Activated T-cell treated with anti-CD3 and anti-CD28 coated beads, Interleukin-2, amount 50 U/mL, for 4 hours (primary cell): ENCODE measurements at places on chromosomes 1 and 21.

GRCh38 chr1:241736387-241736786 lies 84.3 kb downstream of the WDR64 start:
- no peak for DNase-seq

GRCh38 chr1:224170748-224171478 lies 12.1 kb upstream of the DEGS1 start:
- DNase-seq, result peak; percentile 13

GRCh38 chr1:244971552-244972216 lies 107.3 kb upstream of the HNRNPU start:
- no peak for DNase-seq

DNA sequence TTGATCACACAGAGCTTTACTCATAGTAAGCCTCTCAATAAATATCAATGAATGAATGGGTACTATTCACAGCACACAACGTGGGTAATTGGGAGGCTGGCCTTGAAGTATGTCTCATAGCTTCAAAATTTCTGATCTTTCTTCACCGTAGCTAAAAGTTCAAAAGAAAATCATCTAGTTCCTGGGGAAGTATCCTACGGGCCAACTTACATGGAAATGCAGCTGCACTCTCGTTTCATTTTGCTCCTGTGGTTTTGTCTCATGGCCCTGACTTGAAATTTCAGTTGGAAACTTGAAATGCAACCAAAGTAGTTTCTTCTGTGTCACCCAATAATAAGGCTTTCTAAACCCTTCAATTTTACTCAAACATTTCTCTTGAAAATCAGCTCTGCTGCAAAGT lies 76.1 kb upstream of the CNIH3 start:
- no peak for DNase-seq

DNA sequence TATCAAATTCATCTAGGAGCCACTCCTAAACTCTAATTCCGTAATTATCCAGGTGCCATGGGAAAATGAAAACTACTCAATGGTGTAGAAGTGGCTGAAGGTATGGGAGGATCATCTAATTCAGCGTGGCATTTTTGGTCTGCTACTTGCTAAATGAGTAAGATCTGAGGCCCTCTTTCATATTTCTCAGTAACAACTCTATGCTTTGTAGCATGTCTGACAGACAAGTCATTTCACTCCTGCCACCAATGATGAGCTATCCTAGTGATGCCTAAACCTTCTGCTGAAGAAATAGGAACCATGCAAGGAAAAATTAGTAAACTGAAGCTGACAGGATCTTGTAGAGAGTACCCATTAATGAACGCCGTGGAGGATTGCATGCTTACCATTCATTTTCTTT lies 145.3 kb downstream of the NTNG1 start:
- no peak for DNase-seq

- DNase-seq, result no peak
Measured at GRCh38 chr1:119143706-119144105, 3.3 kb upstream of the WARS2 start.

- DNase-seq, result no peak
Measured at GRCh38 chr1:104665300-104665699, 915.6 kb downstream of the AMY1C start.
